ENCODE measurements at places on chromosomes 11 and 22.

DNA sequence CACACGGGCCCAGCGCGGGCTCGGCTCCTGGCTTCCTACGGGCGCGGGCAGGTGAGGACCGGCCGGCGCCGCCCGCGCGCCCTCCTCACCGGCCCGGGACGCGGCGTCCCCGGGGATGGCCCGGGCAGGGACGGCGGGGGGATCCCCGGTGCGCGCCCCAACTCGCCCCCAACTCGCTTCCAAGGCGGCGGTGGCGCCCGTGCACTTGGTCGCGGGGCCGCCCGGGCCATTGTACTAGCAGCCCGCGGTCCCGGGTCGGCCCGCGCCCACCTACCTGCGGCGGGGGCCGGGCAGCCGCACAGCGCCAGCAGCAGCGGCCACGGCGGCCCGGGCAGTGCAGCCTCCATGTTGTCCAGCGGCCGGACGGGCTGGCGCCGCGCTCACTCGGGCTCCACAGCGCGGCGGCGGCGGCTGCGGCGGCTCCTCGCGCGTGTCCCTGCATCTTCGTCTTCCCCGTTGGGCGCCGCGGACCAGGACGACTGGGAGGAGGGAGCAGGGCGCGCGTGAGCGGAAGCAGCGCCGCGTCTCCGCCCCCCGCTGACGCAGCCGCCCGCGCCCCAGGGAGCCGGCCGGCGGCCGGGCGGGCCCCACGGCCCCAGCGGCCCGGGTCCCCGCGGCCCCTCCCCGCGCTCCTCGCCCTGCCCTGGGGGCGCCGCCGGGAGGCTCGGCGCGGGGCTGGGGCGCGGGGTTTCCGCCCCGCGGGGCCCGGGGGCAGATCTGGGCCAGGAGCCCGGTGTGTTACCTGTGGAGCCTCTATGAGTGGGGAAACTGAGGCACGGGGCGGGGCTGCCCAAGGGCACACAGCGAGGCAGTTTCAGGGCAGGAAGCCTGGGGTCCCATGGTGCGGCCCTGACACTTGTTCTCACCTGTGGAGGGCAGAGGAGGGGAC, 159.3 kb upstream of the GRK3 start:
- no peak for DNase-seq

GRCh38 chr11:120125024-120125423, 12.9 kb downstream of the TRIM29 start:
- DNase-seq: no peak

DNA sequence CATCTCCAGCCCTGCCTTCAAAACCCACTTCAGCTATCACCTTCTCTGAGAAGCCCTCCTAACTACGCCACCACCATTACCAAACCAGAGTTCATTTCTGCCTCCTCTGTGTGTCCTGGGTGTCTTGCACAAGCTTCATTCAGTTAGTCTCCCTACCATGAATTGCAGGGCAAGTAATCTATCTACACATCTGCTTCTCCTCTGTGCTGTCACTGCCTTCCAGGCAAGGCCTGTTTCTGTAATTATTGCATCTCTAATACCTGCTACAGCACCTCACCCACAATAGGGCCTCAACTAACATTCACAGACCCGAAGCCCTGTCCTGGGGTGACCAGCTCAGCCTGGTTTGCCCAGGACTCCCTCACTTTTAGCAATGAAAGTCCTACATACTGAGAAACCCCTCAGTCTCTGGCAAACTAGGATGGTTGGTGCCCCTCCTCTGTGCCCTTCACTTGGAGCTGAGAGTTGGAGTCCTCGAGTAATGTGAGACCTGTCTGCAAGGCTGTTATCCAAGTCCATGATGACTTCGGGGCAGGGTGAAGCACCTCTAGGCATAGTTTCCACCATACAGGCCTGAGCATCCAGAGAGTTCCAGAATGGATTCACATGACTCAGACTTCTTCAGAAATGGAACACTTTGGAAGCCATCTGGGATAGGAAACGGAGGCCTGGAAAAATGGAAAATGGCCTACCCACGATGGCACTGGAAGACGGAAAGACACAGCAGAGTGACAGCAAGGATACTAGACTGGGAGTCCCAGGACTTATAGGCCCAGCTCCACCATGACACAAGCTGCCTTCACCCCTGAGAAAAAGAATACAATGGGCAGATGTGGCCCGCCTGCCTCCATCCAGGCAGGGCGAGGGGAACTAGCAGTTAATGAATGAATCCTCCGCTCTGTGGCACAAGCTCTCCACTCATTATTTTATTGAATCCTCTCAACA, 269.3 kb downstream of the BUD13 start:
- no peak for DNase-seq

GRCh38 chr22:46561435-46561905, 24.1 kb upstream of the CELSR1 start:
- no peak for DNase-seq

DNA sequence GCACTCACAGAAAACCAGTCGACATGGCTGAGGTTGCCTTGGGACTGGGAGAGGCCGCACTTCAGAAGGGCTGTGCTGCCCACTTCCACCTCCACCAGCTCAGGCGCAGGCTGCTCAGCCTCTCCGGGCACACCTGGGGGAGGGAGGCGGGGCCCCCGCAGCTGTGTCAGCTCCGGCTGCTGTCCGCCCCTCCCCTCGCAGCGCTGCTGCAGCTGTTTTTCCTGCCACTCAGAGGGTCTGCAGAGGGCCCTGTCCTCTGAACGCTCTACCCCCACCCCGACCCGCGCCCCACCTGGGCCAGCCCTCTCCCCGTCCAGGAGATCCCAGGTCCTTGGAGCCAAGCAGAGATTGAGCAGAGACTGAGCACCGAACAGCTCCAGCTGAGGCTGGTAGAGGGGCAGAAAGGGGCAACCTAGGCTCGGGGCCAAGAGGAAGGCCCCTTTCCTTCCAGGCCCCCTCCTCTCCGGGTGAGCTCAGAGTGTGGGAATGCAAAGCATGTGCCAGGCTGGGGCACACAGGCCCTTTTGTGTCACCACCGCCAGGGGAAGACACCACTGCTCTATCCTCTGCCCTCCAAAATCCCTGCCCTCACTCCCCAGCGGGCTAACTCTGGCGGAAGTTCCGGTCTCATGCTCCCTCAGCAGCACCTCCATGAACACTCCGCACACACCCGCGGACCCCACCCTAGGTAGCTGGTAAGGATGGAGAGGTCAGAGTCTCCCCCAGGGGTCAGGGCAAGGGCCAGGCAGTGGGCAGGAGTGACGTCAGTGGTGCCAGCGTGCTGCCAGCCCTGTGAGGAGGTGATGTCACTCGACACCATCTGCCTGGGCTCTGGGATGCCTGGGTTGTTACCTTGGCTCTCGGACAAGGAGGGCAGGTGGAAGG, 1.6 kb downstream of the MCAM start:
- no peak for DNase-seq

DNA sequence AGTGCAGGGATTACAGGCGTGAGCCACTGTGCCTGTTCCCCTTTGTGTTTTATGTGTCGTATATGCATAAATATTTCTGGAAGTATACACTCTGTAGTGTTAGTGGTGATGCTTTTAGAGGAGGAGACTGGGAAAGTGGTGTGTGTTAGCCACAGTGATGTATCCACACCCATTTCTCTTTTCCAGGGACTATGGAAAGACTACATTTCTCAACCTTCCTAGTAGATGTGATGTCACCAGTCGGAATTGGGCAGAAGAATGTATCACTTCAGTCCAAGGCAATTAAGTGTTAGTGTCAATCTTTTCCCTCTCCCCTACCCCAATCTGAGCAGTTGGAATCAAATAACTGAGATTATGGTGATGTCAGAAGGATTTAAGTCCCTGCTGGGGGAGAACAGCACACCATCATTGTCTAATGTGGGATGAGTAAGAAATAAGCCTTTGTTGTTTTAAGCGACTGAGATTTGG, 5.8 kb upstream of the ATG16L2 start:
- no peak for DNase-seq

- DNase-seq: no peak
Observed at GRCh38 chr11:64842366-64842759, 2.1 kb downstream of the CDC42BPG start.

GRCh38 chr11:104043142-104043541, 6.7 kb downstream of the DDI1 start:
- DNase-seq: no peak

- DNase-seq: no peak
Observed at GRCh38 chr11:109140857-109141515, 281.0 kb upstream of the C11orf87 start.

DNA sequence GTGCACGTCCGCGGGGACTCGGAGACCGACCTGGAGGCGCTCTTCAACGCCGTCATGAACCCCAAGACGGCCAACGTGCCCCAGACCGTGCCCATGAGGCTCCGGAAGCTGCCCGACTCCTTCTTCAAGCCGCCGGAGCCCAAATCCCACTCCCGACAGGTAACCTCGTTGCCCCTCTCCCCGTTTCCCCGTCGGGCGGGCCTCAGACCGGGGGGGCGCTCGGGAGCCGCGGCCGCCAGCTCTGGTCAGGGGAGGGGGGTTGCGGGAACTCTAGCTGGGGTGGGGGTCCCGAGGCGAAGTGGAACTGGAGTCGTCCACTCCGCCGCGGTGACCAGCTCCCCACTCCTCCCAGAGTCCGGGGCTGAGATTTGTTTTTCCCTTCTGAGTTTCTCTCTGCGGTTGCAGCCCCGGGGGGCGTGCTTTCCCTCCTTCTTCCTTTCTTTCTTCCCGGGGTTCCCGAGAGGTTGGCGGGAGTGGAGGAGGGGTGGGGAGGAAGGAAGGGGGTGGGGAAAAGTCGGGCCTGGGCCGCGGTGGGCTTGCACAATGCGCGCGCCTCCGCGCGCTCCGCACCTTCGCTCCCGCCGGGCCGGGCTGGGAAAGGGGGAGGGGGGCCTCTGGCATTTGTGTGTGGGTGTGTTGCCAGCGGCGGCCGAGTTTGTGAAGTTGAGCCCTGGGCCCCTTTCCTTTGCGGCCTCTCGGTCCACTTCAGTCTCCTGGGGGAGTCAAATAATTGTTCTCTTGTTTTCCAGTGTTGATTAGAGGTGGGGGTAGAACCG, 952 bp downstream of the YAP1 start:
- DNase-seq: no peak

Measured in iPS DF 6.9 (cell line).